ENCODE measurements at places on chromosomes 2 and 18. TPM values are rescaled to one million over a fixed set of nuclear protein-coding genes. Genes with fewer than 3 reads are reported as not detected.

The RAB6C gene
- not detected for total RNA-seq

The TNFRSF11A gene
- total RNA-seq, result 3.0 TPM

The PRKAG3 gene
- total RNA-seq, result not detected

The MAP3K19 gene
- not detected for total RNA-seq

The HOXD4 gene
- not detected for total RNA-seq

The ZBTB7C gene
- total RNA-seq, result 0.42 TPM

The SGO2 gene
- total RNA-seq, result 14.2 TPM

The RFTN2 gene
- not detected for total RNA-seq

The RRM2 gene
- 16.5 TPM for total RNA-seq

The FKBP7 gene
- 8.4 TPM for total RNA-seq

The NOP58 gene
- total RNA-seq, result 212 TPM

The OTOS gene
- not detected for total RNA-seq

The CXCR1 gene
- 0.12 TPM for total RNA-seq

The SPATA3 gene
- total RNA-seq, result not detected

The THOC1 gene
- 40.9 TPM for total RNA-seq

Measured in MCF 10A (cell line).